Skeletal muscle cell (primary cell): ENCODE measurements at places on chromosomes 4 and X.

DNA sequence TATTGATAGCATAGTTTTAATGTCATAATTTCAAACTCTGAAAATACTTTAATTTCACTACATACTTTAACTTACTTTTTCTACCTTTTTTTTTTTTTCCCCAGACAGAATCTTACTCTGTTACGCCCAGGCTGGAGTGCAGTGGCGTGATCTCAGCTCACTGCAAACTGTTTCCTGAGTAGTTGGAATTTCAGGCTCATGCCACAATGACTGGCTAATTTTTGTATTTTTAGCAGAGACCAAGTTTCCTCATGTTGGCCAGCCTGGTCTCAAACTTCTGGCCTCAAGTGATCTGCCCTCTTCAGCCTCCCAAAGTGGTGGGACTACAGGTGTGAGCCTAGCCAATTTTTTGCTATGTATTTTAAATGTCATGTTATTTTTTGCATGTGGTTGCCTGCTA, 741.6 kb downstream of the TRAM1L1 start:
- DNase-seq: no peak

DNA sequence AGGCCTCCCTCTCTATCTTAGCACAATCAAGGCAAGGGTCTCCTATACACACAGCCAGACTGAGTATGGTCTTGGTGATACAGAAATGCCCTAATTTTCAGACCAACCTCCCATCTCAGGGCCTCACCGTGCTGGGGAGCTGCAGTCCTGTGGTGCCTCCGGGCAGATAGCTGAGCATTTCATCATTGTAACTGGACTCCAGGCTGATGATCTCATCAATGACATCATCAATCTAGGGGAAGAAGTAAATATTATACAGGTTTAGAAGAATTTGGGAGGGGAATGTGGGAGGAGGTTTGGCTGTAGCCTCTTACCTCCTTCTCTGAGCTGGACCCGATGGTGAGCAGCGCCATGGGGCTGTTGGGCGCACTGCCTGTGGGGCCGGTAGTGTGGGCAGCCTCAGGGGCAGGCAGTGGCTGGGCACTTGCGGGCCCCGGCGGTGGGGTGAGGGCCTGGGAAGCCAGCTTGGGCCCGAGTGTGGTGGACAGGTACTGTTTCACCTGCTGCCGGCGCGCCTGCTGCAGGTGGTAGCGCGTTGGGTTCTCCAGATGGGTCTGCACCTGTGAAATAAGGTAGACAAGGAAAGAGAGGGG, 5.2 kb downstream of the TFE3 start:
- DNase-seq: no peak

- DNase-seq: no peak
These were observed 189.1 kb downstream of the RAB28 start for GRCh38 chr4:13294961-13295605.

DNA sequence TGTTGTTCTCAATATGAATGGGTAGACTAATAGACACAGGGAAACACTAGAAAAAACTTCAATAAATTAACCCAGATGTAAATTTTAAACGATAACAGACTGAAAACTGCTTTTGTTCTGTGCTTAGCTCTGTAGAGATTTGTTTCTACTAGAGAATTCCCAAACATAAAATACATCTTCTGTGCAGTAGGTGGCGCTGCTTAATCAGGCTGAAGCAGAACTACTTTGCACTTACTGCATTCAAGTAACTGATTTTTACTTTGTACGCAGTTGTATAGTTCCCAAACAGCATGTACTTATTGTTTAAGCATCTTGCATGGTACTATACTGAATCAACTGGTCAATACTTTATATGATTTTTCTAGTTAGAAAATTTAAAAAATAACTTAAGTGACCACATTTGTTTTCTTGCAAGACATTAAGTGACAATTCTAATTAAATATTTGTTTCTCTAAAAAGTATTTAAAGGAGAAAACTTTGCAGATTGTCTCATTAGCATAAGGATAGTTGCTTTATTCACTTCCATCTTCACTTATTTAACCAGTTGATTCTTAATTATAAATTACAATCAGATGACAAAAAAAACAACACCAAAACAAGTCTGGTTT, 490.6 kb downstream of the IL15 start:
- DNase-seq: peak; percentile 43

- no peak for DNase-seq
These were observed 36.0 kb downstream of the P2RY8 start for GRCh38 chrX:1500701-1501624.

DNA sequence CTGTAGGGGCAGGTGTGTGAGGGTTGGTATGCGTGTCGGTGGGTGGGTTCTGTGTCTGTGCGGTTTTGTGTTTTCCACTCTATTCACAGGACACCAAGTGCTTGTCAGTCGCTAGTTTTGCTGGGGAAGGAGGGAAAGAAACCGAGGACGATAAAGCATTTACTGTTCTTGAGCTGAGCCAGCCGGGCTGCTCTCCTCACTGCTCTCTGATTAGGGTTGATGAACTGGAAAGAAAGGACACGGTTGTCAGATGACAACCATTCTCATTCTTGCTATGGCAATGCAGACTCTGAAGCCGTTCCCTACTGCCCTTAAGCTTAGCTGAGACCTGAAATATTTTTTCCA, 832 bp downstream of the EGFL6 start:
- no peak for DNase-seq

DNA sequence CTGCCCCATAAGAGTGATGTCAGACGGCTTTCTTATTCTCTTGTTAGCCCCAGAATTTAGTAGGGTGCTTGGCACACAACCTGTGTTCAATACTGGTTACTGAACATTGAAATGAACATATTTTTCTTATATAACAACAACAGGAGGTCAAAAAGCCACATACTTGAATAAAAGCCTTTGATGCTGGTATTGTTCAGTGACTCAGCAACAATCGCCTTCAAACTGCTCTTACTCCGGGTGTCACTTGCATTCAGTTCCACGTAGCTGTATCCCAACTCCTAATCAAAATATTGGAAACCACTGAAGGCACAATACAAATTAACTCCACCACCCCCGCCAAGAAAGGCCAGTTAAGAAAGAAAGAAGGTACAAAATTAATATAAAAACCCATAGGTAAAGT, 61.5 kb downstream of the RFC1 start:
- DNase-seq: no peak
